ENCODE measurements at places on chromosomes 12 and 14.

DNA sequence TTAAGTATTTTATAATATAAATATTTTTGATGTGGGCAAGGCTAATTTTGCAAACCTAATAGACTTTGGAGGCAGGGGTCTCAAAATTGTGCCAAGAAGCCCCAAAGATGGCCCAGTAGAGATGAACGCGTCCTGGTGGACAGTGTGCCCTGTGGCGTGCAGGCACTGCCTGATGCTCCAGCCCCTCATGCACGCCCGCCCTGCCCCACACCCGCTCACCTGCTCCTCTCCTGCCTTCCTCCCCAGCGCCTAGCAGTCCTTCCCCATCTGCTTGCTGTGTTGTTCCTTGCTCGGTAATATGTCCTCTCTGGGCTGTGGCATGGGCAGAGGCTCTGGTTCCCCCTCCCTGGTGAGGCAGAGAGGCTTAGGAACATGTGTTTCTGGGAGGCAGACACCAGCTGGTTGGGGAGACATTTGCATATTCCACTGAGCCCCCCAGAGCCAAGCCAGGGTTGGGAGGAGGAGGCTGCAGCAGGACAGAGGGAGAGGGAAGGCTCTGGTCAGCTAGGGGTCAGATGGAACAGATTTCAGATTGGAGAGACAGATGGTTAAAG, 46.8 kb upstream of the GPATCH2L start:
- DNase-seq, result no peak

DNA sequence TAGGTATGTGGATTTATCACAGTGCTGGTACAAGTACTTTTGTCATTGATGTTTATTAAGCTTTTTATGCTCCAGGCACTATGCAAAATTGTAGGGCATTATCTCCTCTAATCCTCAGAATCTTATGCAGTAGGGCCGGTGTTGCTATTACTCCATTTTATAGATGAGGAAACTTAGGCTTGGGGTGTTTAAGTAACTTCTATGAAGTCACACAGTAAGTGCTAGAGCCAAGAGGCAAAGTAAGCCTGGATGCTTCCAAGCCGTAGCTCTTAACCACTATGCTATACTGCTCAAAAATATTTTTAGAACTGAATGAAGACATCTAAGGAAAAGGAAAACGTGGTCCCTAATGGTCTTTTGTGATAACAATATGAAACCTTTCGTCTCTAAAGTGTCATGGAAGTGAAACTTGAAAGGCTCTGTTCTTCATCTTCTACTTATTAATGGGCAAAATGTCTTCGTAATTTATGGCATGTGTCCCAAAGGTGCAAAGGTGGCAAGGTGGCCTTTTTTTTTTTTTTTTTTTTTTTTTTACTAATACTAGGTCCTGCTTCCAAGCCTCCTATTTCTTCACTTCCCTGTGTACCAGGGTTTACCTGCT, 85.2 kb downstream of the ETV6 start:
- no peak for DNase-seq

- no peak for DNase-seq
These were observed 349.5 kb downstream of the C12orf75 start for GRCh38 chr12:105679982-105680381.

DNA sequence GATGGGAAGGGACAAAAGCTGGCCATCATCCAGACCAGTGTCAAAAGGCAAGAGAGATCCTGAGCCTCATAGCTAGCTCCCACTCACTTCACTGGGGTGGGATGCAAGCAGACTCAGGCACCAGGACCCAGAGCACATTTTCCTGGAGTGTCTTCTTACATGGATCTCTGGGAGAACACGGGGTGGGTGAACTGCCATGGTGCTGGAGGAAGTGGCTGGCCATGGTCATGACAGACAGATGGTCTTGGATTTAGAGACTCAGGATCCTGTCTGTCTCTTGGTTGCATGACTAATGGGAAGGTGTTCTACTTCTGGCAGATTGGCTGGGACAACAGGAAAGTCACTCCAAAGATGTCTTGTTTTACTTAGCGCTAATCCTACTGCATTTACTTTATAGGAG, 311.5 kb downstream of the ATP23 start:
- DNase-seq, result no peak

- DNase-seq, result no peak
These were observed 1.8 kb downstream of the PPP1R1A start for GRCh38 chr12:54586620-54587019.

- DNase-seq, result no peak
These were observed 239.4 kb upstream of the KRR1 start for GRCh38 chr12:75750716-75751306.

Data from GM18507 (cell line).